ENCODE measurements at places on chromosomes 4 and X. TPM values are rescaled to one million over a fixed set of nuclear protein-coding genes. Genes with fewer than 3 reads are reported as not detected.
A peak's percentile ranks its signal among the peaks of the same experiment; 100 is the strongest.

DNA sequence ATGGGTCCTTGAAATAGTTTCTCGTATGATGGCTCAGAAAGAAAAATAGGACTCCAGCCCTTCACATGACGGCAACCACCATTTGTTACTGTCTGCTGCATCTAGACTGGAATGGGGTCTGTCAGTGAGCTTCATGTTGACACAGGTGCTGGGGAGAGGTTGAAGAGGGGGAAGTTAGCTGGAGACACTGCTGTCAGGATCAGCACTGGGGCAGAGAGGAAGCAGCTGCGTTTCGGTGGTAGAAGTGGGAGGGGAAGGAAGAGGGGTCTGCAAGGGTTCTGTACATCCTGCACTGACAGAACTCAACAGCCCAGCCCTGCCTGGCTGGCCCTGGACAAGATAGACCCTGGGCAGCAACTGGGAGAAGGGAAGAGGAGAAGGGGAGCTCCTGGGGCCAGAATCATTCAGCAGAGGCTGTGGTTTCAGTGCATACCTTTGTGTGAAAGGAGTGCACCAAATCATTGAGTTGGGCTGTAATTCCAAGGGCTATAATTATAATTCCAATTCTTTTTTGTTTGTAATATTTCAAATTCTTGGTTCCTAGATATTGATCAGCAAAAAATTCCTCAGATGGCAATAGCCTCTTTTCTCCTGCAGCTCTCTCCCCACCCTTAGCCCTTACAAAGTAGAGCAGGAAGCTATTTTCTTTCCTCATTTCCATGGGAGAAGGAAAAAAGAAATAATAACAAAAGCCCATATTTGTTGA, 119.4 kb upstream of the C1GALT1C1 start:
- DNase-seq = no peak

TMSB15A gene
- total RNA-seq = 4.2 TPM

NLRP2B gene
- total RNA-seq = not detected

GRCh38 chr4:19684084-19684483, 567.6 kb upstream of the SLIT2 start:
- no peak for DNase-seq

RRH gene
- 0.23 TPM for total RNA-seq

GRCh38 chr4:158610790-158611189, 60.9 kb downstream of the C4orf46 start:
- no peak for DNase-seq

- no peak for DNase-seq
These were observed 46.0 kb downstream of the HSPA4L start for GRCh38 chr4:127828121-127828520.

FAM50A gene
- 48.6 TPM for total RNA-seq

- DNase-seq = no peak
These were observed 65.7 kb upstream of the TTC29 start for GRCh38 chr4:147011411-147011810.

GRCh38 chrX:134512566-134512965, 52.6 kb downstream of the HPRT1 start:
- no peak for DNase-seq

GRCh38 chrX:149707147-149707901, 4.5 kb upstream of the MAGEA11 start:
- DNase-seq = no peak

DNA sequence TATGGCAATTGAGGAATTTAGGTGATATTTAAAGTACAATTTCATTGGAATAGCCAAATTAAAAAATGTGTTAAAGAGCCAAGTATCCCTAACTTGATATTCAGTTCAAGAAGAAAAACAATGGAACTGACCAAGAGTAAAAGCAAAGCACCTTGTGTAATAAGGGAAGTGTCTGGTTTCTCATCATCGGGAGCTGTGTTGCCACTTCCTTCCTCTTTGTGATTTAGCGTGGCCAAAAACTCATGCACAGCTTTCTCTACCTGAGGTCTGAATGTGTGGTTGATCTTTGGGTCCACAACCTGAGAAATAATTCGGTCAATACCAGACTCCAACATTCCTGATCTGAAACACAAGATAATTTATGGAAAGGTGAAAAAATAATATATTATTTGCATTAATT, 12.4 kb downstream of the BOD1L1 start:
- DNase-seq = no peak

GRCh38 chrX:150542846-150543229, 25.6 kb upstream of the MTM1 start:
- DNase-seq = no peak

DNA sequence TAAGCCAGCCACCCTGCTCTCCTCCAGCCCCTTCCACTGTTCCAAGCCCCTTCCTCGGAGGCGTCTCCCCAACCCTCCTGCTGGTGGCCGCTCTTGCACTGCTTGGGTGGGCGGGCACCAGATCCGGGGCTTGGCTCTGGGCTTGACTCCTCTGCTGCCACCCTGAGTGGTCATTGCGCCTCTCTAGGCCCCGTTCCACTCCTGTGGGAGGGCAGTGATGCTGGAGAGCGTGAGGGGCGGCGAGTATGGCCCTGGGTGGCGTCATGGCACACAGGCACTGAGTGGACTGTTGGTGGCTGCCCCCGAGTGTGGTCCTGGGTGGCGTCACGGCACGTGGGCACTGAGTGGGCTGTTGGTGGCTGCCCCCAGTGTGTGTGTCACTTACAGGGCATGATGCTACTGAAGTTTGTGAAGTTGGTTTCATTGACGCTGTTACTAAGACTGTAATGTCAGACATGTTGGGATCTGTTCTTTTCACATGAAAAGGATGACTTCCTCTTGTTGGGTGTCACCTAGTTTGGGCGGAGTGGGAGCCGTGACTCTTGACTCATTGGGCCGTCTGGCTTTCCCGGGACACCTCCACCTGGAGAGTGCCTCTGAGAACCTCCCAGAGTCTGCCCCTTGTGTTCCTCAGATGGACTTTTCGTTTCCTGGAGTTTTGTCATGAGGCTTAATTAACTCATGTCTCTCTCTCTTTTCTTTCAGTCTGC, 55.9 kb upstream of the HGFAC start:
- DNase-seq = no peak

DNA sequence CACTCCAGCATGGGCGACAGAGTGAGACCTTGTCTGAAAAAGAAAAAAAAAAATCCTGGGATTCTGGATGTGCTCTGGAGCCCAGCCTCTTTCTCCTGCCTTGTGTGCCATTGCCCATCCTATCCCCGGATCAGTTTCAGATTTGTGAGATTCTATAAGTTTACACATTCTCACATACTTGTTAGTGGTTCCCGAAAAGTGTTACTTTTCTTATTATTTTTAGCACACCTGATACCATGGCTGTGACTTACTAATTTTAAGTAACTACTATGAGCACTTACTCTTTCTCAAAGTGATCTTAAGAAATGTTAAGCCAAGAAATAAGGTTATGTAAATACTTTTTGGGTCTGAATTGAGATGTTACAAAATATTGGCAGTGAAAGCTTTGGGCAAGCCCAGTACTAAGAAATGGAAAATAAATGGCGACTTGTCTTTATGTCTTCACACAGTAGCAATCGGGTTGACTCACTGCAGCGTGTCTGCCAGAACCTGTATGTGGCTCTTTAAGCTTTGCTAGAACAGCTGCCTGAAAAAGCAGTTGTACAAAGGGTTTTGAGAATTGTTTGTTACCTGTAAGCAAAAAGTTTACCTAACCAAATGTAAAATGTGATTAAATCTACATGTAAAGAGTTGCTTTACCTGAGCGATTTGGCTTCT, 118.7 kb downstream of the KLHL8 start:
- peak; percentile 66 for DNase-seq

ATP1B4 gene
- total RNA-seq = 0.25 TPM

DNA sequence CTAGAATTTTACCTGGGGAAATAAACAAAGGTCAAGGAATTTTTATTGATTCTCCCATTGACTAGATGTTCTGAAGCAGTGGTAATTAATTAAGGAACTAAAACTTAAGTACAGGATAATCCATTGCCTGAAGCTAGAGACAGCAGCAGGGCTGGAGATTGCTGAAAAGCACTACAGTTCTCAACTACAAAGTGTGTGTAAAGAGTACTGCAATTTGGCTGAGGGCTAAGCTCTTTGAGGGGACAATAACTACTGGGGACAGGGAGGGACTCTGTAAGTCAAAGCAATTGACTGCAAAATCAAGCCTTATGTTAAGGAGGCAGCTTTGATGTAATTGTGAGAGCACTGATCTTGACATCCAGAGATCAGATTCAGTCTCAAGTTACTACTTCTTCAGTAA, 260.4 kb downstream of the GALNTL6 start:
- no peak for DNase-seq

GRCh38 chr4:141215030-141215429, 5.7 kb upstream of the ZNF330 start:
- DNase-seq = no peak

DNA sequence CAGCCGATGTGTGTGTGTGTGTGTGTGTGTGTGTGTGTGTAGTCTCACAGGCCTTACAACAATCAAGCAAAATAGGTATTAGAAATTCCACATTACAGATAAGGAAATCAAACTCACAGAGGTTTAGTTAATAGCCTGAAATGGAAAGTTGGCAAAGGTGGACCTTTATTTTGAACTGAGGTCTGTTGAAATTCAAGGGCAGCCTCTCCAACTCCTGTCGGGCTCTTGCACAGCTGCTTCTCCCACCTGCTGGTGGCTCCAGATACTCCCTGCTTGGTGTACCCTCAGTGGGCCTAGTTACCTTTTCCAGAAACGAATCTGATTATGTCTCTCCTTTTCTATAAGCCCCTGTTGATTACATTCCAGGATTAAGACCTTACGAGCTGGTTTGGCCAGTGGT, 195.9 kb downstream of the MGST2 start:
- DNase-seq = no peak

- DNase-seq = no peak
These were observed 95.0 kb downstream of the DGKK start for GRCh38 chrX:50375481-50376267.

BTC gene
- total RNA-seq = 0.35 TPM

- DNase-seq = no peak
These were observed 766.9 kb upstream of the PCDH10 start for GRCh38 chr4:132382243-132382642.

DNA sequence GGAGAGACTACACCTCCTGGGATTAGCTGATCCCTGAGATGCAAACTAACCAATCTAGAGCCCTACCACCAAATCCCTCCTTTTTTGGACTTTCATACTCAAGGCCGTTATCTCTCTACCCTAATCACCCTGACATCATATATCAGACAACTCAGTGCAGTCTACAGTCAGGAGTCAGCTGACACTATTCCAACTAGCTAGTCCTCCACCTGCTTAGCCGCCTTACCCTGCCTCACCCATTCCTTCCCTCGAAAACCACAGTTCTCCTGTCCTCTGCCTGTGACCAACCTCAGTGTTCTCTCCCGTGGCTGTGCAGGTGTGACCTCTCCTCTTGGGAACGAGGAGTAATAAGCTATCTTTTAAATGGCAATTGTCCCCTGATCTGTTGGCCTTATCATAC, 1.8 kb upstream of the PPEF2 start:
- no peak for DNase-seq

DNA sequence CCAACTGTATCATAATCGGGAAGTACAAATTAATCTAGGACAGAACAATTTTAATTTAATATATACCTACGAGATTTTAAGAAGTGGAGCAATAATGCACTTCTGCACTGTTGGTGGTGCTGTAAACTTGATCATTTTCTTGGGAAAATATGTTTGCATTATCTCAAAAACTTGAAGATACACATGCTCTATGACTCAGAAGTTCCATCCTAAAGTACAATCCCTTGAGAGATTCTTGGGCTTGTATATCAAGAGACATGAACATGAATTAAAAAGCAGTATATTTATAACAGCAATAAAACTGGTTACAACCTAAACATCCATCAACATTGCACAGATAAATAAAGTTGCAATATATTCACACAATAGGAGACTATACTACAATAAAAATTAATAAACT, 168.8 kb downstream of the CLCN4 start:
- DNase-seq = no peak

DNA sequence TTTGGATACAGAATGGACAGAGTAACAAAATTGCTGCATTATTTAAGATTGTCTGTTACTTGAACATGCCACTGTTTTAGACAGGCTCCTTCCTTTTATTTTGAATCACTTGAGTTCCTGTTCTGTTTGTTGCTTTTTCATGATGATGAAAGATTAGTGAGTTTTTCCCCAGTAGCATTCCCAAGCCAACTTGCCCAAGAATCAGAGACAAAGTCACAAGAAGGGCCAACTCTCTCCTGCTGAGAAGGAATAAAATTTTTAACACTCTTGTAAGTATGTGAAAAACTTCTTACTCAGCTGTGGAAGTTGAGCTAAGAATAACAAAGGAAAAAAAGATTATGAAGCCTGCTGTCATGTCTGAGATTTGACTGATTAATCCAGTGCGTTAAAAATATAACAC, 104.2 kb downstream of the KLHL8 start:
- no peak for DNase-seq

RPS6KA6 gene
- 3.6 TPM for total RNA-seq

DNA sequence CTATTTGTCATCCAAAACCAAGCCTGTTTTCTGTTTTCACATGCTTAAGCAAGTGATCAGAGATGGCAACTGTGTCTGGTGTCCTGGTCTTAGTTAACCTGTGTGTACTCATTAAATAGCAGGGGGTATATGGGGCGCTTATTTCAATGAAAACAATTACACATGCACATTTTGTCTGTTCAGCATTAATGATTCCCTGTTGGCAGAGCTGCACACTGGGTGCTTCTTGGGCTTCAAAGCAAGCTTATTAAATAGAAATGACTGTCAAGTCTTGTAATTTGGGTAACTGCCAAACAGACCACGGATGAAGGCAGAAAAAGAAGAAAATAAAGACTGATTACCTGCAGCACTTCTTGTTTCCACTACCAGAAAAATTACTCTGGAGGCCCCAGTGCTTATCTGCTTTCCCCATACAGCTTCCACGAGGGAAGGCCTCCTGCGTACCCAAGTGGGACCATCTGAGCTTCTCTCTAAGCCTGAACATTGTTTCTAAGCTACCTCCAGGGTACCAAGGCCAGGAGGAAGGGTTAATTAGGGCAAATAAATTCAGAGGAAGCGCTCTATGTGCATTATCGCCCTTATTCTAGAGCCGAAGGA, 107.2 kb upstream of the TBL1X start:
- no peak for DNase-seq

DNA sequence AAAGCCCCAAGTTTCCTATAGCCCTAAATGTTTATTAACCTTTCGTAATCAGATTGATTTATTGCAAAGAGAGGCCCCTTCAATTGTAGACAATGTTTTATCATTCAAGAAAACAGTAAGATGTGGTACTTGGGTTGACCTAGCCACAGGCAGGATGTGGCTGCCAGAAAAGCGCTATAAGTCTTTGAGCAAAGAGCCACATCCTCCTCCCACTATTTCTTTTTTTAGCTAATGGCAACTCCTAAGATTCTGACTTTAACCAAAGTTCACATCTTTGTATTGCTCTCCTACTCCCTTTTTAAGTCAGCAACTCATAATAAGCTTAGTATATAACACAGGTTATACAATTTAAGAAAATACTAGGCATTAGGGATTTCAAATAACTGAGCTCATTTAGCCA, 70.7 kb upstream of the PPP3CA start:
- DNase-seq = no peak

DNA sequence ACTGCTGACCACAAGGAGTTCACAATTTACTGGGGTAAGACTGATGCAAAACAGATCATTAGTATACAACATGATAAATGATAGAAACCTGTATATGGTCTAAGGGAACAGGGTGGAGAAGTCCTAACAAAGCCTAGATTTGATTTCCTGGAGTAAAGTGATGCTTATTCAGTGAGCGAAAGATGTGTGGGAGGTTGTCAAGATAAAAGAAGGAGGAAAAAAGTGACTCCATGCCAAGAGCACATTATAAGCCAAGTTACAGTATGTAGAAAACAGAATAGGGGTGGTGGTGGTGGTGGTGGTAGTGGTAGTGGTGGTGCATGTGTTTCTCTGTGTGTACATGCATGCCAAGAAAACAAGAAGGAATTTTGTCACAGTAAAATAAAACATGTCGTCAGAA, 325.2 kb downstream of the MAPK10 start:
- DNase-seq = no peak

- DNase-seq = no peak
These were observed 108.2 kb upstream of the ACSL4 start for GRCh38 chrX:109841257-109841656.
